Right atrium auricular region (tissue), 2 donors: ENCODE measurements at places on chromosomes 16 and 17. TPM values are rescaled to one million over a fixed set of nuclear protein-coding genes. Genes with fewer than 3 reads are reported as not detected.

GRCh38 chr16:85563515-85564276 is 49.4 kb upstream of the GSE1 start:
- H3K4me3 ChIP-seq = no peak overlapping the region
- H3K27me3 ChIP-seq = no peaks in the 10 kb centered on the region
- DNase-seq = peak; percentile 88
- H3K27ac ChIP-seq = peak overlapping the region; percentile 49
- no peaks in the 10 kb centered on the region for H3K36me3 ChIP-seq

- peaks cover 2% of the 10 kb centered on the region for H3K4me1 ChIP-seq
- H3K27me3 ChIP-seq = no peaks in the 10 kb centered on the region
- H3K27ac ChIP-seq = no peak overlapping the region
- DNase-seq = no peak
These were observed 5.4 kb upstream of the TBX21 start for GRCh38 chr17:47727704-47728036.

- DNase-seq = peak; percentile 87
- no peaks in the 10 kb centered on the region for H3K27me3 ChIP-seq
- H3K4me1 ChIP-seq = peaks cover 3% of the 10 kb centered on the region
- H3K4me3 ChIP-seq = no peak overlapping the region
These were observed 38.8 kb downstream of the C16orf95 start for GRCh38 chr16:87278191-87279093.

DNA sequence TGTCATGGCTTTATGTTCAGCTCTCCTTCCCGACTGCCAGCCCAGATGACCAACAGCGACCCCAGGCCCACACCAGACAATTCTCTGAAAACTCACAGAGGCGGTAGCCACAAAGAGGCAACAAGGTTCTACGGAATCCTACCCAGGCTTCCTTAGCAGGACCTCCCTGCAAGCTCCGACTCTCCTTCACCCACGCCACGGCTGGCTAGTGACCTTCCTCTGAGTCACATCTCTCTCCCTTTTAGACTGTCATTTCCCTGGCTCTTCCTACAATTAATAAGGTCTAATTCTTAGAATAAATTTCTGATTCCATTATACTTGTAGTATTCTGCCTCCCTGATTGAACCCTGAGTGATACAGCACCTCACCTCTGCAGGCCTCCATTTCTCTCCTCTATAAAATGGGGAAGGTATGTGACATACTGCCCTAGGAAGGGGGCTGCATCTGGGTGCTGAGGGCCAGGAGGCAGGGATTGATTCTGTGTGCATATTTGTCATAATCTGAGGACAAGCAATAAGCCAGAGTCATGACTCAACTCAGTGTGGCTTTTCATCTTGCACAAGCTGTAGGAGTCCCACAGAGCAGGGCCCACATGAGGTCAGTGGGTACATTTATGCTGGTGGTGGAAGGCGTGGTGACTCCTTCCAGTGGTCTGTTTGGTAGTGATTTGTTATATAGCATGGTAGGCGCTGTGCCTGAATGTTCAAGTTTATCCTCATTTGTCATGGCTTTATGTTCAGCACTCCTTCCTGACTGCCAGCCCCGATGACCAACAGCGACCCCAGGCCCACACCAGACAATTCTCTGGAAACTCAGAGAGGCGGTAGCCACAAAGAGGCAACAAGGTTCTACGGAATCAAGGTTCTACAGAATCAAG is 46.2 kb downstream of the SMPD3 start:
- H3K27ac ChIP-seq = no peak overlapping the region
- no peaks in the 10 kb centered on the region for H3K4me1 ChIP-seq
- no peaks in the 10 kb centered on the region for H3K27me3 ChIP-seq
- DNase-seq = no peak
- no peaks in the 10 kb centered on the region for H3K36me3 ChIP-seq
- H3K4me3 ChIP-seq = no peak overlapping the region

- no peak overlapping the region for H3K4me3 ChIP-seq
- H3K27me3 ChIP-seq = no peaks in the 10 kb centered on the region
- no peaks in the 10 kb centered on the region for H3K4me1 ChIP-seq
- no peak for DNase-seq
- H3K36me3 ChIP-seq = no peaks in the 10 kb centered on the region
- H3K27ac ChIP-seq = no peak overlapping the region
These were observed 279.9 kb upstream of the DYNLRB2 start for GRCh38 chr16:80260906-80261311.

- no peak overlapping the region for H3K4me3 ChIP-seq
- no peaks in the 10 kb centered on the region for H3K36me3 ChIP-seq
- no peaks in the 10 kb centered on the region for H3K27me3 ChIP-seq
- peaks cover 46% of the 10 kb centered on the region for H3K4me1 ChIP-seq
These were observed 64.1 kb downstream of the ZFHX3 start for GRCh38 chr16:72983728-72984350.

DNA sequence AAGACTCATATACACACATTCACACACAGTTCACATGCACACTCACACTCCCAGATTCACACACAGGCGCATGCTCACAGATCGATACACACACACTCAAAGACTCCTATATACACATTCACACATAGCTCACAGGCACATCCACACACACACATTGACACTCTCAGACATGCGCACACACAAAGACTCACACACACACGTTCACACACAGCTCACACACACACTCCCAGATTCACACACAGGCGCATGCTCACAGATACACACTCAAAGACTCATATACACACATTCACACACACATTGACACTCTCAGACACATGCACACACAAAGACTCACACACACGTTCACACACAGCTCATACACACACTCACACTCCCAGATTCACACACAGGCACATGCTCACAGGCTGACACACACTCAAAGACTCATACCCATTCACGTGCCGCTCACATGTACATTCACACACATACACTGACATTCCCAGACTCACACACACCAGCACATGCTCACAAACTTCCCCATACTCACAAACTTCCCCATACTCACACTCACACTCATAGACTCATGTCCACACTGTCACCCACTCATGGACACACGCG is 25.6 kb upstream of the KRT17 start:
- peaks cover 18% of the 10 kb centered on the region for H3K4me1 ChIP-seq
- no peak for DNase-seq
- H3K27me3 ChIP-seq = no peaks in the 10 kb centered on the region

DNA sequence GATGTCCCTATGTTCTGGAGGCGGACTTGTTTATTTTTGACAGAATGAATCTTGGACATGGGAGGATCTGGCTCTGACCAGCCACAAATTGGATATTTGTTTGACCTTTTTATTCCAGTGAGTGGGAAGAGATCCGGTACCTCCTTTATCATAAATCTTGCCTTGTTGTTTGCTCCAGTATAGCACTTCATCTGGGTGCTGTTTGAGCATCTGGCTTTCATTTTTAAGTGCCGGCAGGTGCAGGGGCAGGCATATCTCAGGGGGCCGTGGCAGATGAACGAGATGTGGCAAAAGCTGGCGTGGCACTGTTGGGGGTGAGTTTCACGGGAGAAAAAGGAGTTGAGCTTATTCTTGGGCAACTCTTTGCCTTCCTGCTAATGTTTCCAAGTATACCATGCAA is 37.8 kb downstream of the MSI2 start:
- H3K4me1 ChIP-seq = no peaks in the 10 kb centered on the region
- H3K4me3 ChIP-seq = no peak overlapping the region
- no peak for DNase-seq
- H3K36me3 ChIP-seq = no peaks in the 10 kb centered on the region
- H3K27ac ChIP-seq = no peak overlapping the region

DNA sequence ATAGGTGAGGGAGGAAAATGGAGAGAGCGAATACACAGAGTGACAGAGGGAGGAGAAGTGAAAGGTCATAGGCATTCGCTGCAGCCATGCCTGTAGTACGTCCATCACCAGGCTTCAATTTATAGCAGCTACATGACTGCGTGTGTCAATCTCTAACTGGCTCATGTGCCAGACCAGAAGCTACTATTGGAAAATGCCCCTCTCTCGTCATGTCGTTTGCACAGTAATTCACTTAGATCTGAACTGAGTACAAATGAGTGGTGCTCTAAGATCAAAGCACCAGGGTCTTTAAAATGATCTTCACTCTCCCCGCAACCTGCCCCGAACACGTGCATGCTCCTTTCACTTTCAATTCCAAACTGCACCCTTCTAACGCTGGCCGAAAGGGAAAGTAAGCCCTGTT is 51.3 kb downstream of the ADCY9 start:
- H3K4me1 ChIP-seq = no peaks in the 10 kb centered on the region
- no peak overlapping the region for H3K27ac ChIP-seq
- H3K27me3 ChIP-seq = no peaks in the 10 kb centered on the region
- no peak for DNase-seq
- no peak overlapping the region for H3K4me3 ChIP-seq

- no peak for DNase-seq
- H3K27me3 ChIP-seq = no peaks in the 10 kb centered on the region
- H3K4me3 ChIP-seq = no peak overlapping the region
- peaks cover 6% of the 10 kb centered on the region for H3K4me1 ChIP-seq
- peaks cover 68% of the 10 kb centered on the region for H3K36me3 ChIP-seq
These were observed 19.0 kb downstream of the TRPV1 start for GRCh38 chr17:3590231-3590630.

GRCh38 chr16:68233085-68233834 is 2.7 kb downstream of the ESRP2 start:
- DNase-seq = no peak
- no peaks in the 10 kb centered on the region for H3K4me1 ChIP-seq
- H3K27ac ChIP-seq = no peak overlapping the region
- no peaks in the 10 kb centered on the region for H3K27me3 ChIP-seq
- no peak overlapping the region for H3K4me3 ChIP-seq

- H3K36me3 ChIP-seq = no peaks in the 10 kb centered on the region
- H3K27me3 ChIP-seq = no peaks in the 10 kb centered on the region
- no peak overlapping the region for H3K4me3 ChIP-seq
- H3K4me1 ChIP-seq = no peaks in the 10 kb centered on the region
These were observed 161.5 kb downstream of the FTO start for GRCh38 chr16:53865494-53865863.

Gene TMEM106A
- total RNA-seq = 3.5 TPM

Gene CA5A
- total RNA-seq = not detected

Gene ZPBP2
- not detected for total RNA-seq

Gene LIMD2
- total RNA-seq = 2.7 TPM

Gene PRSS33
- total RNA-seq = not detected

Gene NOB1
- total RNA-seq = 12.9 TPM

Gene ZNF821
- 2.6 TPM for total RNA-seq

Gene PARN
- total RNA-seq = 26.0 TPM

Gene ADGRG1
- total RNA-seq = 12.6 TPM

Gene CPNE7
- not detected for total RNA-seq
